Stimulated activated CD4-positive, alpha-beta T cell treated with anti-CD3 and anti-CD28 coated beads, Interleukin-2, amount 100 ng/mL, for 24 hours (primary cell): ENCODE measurements at places on chromosomes 3 and 15.

DNA sequence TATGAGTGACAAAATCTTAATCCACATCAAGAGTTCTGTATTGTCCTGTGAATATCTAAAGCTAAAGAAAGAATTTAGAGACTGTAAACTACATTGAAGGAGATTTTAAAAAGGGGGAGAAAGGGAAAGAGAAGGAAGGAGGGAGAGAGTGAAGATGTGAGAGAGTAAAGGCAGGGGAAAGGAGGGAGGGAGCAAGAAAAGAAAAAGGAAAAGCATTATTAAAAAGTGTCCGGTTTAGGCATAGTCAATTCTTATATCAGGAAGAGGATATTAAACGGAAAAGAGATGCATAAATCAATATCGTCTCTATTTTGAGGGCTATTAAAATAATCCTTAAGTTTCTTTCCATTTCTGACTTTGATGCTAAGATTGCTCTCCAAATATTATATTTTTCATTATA lies 332.1 kb downstream of the ROBO2 start:
- no peak for DNase-seq

DNA sequence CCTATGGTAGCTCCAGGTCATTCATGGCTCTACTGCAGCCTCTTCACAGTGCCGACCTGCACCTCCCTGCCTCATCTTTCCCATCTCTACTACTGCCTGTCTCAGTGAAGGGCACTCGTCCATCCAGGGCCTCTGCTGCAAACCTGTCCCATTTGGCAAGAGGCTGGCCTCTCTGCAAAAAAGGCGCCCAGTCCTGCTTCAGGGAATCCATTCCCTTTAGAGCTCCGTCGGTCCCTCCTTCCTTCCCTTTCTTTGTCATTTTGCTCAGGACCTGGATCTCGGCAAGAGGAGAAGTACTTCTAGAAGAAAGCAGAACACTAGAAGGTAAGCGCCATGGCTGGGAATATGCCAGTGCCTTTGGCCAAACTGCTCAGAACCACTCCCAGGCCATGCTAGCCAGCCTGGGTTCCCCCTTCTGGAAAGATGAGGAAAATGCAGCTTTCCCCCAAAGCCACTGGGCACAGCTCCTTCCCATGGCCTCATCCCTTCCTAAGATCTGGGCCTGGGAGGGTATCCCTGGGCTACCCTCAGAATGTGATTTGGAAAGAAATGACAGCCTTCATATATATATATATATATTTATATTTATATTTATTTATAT lies 6.4 kb upstream of the ISL2 start:
- DNase-seq = no peak

DNA sequence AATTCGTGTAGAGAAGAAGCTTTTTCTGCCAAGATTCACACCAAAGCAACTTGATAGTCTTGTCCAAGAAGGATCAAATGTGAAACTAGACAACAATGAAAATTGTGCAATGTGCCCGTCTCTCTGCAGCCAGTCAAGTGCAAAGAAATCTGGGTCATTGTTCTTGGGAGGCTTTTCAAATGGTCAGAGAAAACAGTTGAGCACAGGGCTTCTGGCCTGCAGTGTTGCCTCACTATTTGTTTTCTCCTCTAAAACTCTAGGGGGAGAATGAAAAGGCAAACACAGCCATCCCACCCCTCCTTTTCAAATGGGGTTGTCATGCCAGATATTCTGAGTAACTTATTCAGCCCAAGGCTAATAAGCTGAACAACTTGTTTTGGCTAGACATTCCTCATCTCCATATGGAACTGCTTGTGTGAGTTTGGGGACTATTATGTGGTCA lies 417.6 kb upstream of the CDIN1 start:
- no peak for DNase-seq

DNA sequence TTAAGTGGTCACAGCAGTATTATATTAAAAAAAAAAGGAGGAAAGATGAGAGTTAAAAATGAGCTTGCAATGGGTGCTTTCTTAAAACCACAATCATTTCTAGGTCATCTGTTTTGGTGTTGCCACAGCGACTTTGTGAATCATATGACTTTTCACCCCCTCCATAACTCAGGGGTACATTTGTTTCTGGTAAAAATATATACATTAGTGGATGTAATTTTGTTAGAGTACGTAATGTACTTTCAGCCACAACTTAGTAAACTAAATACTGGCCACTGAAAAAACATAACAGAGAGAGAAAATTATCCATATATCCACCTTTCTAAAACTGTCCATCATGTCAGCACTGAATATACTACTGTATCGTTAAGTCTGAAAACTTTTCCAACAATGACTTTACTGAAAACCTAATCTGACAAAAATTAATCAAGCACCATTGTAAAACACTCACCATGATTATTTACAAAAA lies 3.4 kb downstream of the ANKRD28 start:
- DNase-seq = no peak

DNA sequence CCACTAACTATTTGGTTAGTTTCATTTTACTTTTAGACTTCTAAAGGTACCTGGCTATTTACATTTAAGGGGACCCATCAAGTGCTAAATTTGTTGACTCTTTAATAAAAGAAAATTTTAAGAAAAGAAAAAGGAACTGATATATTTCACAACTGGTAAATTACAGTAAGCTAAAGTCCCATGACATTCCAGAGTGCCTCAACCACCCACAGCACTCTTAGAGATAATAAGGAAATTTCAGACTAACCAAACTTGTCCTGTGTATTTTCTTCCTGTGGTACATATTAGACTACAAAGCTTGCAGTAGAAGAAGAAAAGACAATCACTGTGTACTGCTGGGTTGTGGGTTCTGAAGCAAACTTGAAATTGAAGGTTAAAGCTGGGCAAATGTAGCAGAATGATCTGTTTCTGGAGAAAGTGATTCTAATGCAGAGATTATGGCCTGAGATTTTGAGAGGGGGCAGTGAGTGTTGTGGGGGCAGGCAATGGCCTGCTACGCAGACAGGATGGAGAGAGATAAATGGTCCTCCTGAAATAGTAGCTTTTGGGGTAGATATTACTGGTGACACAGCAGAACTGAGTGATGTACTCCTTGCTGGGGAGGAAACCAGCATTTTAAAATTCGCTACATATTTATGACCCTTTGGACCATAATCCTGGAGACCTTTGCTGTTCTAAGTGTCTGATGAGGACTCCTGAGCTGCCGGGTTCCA lies 24.5 kb upstream of the MFSD1 start:
- DNase-seq = no peak
